Transverse colon (tissue), 4 donors: ENCODE measurements at places on chromosomes 2 and 18.

GRCh38 chr2:62461707-62462106, 44.3 kb downstream of the TMEM17 start:
- no peak for DNase-seq

GRCh38 chr18:24293254-24293653, 104.4 kb downstream of the OSBPL1A start:
- no peak for DNase-seq

GRCh38 chr2:174335254-174335987, 667 bp downstream of the SP9 start:
- no peak for DNase-seq

DNA sequence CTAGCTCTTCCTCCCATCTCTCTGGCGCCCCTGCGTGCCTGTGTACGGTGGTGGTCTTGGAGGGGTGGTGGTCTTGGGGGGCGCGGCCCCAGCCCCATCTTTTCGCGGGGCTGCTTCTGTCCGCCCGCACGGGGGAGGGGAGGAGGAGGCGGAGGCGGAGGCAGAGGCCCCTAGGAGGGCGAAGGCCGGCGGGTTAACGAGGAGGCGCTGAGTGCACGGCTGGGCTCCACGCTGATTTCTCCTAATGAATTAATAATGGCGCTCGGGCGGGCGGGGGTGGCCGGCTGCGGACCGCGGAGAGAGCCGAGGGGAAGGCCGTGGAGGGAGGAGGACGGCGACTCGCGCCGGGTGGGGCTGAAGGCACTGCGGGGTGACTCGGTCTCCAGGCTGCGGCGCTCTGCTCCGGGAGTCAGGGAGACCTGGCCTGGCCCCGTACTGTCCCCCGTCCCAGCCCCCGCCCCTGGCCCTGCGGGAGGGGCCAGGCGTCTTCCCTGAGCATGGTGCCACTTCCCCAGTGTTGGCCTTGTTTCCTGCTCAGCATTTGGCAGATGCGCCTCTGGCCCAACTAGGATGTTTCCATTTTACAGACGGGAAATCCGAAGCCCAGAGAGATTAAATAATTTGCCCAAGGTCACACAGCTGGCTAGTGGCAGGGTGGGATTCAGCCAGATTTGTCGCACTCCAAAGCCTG, 6.0 kb downstream of the GAREM2 start:
- peak; percentile 56 for DNase-seq

DNA sequence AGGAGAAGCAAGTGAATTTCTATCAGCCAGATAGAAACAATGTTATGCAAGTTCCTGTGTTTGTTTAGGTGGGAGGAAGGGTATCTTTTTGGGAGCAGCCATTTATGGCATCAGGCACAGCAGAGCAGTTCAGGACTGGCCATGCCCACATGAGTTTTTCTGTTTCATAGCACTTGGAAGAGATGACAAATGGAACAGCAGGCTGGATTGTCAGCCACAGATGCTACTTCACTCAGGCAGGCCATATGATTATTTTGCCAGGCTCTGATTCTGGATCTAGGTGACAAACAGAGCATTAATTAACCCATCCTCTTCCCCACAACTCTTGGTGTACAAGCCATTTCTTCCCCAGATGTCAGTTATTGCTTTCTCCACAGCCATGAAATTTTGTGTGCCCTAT, 63.8 kb downstream of the GALNT13 start:
- no peak for DNase-seq

DNA sequence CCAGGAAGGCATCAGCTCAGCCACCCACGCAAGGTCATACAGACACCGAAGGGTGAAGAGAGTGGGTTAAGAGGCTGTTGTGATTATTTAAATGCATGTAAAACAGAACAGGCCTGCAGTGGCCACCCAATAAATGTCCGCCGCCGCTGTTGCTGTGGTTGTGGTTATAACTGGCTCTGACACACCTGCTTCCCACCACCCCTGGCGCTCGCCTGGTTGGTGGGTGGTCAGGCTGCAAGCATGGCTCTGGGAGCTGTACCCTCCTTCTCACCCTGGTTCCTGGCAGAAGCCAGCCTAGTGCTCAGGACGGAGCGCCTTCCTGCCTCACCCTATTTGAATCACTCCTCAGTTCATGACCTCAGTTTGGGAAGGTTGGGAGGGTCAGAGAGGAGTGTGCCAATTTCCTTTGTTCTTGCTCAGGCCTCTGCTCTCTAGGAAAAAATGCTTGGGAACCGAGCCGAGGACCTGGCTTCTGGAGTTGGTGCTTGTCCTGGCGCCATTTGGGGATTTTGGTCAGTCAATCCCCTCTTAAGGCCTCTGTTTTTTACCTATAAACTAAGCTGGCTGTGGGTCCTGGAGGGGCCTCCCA, 5.3 kb upstream of the CRYBA2 start:
- DNase-seq, result no peak

- no peak for DNase-seq
Measured at GRCh38 chr2:99688699-99689098, 198.9 kb upstream of the REV1 start.

DNA sequence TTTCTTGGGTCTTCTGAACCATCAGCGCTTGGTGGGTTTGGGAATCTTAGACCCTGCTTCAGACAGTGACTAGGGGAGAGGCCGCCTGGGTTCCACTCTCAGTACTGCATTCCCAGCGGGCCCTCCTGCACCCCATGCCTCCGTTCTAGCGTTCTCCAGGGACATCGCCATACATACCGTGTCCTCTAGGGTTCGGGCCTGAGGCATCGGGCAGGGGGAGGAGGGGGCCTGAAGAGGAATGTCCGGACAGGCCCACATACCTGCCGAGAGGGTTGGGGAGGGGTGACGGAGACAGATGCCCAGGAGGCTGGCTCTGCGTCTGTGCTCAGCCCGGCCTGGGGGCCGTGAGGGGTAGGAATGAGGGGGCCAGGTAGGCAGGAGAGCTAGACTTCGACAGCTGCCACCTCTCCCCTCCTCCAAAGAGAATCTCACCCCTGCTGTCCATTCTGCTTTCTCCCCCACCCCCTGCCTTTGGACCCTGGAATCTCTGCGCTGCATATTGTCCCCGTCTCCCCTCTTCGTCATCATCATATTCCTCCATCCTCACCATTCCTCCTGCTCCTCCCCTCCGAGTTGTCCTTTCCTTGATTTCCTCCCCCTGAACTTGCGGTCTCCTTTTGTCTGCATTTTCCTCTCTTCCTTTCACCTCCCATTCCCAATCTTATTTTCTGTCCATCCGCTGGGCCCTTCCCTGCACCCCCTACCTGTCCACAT, 7.8 kb upstream of the WNT10A start:
- no peak for DNase-seq

DNA sequence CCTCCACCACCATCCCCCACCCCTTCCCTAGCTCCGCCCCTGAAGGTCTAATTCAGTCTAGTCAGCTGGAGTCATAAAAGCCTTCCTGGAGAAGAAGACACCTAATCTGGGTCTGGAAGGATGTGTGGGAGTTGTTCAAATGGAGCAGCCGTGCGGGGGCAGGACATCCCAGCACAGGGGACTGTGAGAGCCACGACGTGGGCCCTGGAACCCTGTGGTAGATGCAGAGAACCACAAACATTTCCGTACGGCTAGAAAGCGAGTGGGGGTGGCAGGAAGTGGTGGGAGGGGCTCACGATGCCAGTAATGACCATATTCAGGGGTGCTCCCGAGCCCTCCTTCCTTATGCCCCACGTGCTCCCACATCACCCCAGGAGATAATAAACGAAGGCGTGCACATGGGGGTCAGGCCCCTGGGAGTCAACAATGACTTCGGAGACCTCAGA, 20.9 kb upstream of the COL6A3 start:
- DNase-seq, result peak; percentile 45

- no peak for DNase-seq
Measured at GRCh38 chr2:170498619-170499018, 216.5 kb upstream of the SP5 start.

- DNase-seq, result no peak
Measured at GRCh38 chr2:15776992-15777702, 163.2 kb upstream of the MYCN start.

DNA sequence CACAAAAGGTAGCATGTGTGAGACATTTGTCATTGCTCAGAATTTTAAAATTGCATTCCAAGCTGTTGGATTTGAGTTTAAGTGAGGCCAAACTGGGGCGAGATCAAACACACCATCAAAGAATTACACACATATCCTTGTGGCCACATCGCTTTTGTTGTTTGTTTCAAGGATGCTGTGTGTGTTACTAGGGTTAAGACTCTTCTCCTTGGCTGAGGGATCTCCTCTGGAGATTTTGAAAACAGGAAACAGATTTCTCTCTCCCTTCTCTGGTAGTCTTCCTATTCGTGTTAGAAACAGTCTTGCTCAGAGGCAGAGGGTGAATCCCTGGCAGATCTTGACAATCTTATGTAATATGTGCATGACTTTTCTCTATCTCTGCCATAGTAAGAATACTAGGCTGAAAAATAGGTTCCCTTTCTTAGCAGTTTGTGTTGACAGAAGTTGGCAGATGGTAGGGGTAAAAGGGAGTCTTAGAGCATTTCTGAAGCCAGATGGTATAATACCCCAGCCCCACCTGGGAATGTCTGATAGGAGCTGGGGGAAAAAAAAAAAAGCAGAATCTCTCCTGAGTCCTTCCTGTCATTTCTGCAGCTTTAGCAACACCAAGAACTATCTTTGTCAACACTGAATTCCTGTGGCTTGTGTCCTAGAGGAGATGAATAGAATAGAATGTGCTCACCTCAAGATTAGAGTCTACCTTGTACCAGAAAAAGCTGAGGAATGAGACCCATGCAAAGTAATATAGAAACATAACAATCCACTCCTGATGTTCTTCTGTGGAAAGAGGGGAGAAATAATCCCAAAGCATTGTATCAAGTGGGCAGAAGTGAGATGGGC, 101.8 kb downstream of the XRCC5 start:
- DNase-seq, result no peak

DNA sequence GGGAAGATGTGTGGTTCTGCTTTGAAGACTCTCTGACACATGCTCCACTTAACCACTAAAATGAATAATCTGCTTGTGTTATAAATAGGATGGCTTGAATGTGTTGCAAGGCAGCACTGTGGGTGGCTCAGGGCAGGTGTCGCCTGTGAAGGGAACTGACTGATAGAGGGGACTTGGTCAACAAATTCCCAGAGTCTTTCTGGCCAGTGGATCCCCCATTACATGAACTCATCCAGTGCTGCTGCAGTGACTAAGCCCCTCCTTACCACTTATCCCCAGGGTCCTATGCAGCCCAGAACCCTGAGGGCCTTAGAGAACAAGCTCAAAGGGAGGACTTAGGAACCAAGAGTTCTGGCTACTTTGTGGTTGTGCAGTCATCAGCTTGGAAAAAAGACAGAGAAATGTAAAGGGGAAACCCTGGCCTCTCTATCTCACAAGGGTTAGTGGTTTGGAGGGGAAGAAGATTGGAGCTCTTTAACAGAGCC, 226.2 kb upstream of the TNP1 start:
- no peak for DNase-seq

DNA sequence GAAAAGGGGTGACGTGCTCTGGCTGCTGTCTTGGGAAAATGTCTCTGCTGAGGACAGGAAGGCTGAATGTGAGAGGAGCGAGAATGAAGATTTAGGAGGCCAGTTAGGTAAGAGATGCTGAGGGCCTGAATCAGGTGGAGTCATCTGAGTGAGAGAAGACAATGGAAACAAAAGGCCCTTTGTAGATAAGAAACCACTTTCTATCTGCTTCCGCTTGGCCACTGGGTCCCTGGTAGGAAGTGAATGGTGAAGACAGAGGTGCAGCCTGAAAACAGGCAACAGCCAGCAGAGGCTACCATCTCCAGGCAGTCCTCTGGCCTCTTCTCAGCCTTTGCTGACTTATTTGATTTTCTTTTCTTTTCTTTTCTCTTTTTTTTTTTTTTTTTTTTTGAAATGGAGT, 374.0 kb upstream of the SLC14A2 start:
- no peak for DNase-seq

GRCh38 chr2:159677654-159678053, 34.7 kb upstream of the MARCHF7 start:
- no peak for DNase-seq

GRCh38 chr2:177666408-177666807, 273.8 kb downstream of the AGPS start:
- no peak for DNase-seq

GRCh38 chr2:81672516-81672915, 1368.0 kb upstream of the LRRTM1 start:
- DNase-seq, result no peak
